Femur (tissue), 1 donor: ENCODE measurements at places on chromosomes 3 and 15.

- peak; percentile 43 for DNase-seq
These were observed 319.2 kb downstream of the SLC9A9 start for GRCh38 chr3:143529018-143529478.

DNA sequence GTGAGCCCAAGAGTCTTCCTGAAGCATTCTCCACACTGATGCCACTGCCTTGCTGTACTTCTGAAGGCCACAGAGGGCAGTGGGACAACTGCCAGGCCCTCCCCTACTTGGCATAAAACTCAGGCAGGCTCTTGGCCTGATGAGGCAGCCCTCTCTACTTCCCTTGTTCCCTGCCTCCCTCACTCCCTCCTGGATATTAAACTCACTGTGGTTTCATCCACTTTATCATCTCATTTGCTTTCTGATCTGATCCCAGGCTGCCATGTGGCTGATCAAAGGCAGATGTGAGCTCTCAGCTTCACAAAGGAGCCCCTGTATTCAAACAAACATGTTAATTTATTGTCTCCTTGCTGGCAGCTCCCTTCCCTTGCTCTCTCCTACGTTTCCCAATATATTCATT, 533.5 kb downstream of the IGSF11 start:
- peak; percentile 61 for DNase-seq

GRCh38 chr3:182438398-182438797, 354.9 kb upstream of the ATP11B start:
- DNase-seq = no peak

- no peak for DNase-seq
These were observed 78.5 kb downstream of the CD200 start for GRCh38 chr3:112411425-112411824.

DNA sequence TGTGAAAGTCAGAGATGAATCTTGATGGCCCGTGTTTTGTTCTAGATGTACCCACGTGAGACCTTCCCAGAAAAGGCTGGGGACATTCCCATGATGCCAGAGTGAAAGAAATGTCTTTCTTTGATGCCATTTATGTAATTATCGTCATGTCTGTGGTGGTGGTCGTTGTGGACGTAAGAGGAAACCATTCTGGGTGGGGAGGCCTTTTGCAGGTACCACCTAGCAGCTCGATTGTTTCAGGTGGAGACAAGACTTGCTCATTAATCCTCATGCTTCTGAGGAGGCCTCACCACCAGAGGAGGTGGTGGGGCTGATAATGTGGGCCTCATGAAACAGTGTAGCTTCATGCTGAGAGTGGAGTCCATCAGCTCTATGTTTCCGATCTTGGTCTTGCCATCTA, 58.1 kb upstream of the USP3 start:
- no peak for DNase-seq

GRCh38 chr15:44536302-44536961, 515 bp upstream of the EIF3J start:
- no peak for DNase-seq

DNA sequence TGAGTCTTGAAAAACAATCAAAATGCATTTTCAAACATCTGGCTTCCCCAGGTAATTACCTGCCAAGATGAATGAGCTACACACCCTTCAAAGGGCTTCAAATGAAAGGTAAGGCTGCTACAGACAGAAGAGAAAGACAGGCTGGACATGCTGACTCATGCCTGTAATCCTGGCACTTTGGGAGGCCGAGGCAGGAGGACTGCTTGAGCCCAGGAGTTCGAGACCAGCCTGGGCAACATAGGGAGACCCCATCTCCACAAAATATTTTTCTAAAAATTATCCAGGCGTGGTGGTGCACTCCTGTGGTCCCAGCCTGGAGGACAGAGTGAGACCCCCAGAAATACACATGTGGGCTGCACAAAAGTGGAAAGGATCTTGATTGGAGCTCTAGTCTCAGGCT, 14.5 kb upstream of the ZFYVE19 start:
- no peak for DNase-seq

DNA sequence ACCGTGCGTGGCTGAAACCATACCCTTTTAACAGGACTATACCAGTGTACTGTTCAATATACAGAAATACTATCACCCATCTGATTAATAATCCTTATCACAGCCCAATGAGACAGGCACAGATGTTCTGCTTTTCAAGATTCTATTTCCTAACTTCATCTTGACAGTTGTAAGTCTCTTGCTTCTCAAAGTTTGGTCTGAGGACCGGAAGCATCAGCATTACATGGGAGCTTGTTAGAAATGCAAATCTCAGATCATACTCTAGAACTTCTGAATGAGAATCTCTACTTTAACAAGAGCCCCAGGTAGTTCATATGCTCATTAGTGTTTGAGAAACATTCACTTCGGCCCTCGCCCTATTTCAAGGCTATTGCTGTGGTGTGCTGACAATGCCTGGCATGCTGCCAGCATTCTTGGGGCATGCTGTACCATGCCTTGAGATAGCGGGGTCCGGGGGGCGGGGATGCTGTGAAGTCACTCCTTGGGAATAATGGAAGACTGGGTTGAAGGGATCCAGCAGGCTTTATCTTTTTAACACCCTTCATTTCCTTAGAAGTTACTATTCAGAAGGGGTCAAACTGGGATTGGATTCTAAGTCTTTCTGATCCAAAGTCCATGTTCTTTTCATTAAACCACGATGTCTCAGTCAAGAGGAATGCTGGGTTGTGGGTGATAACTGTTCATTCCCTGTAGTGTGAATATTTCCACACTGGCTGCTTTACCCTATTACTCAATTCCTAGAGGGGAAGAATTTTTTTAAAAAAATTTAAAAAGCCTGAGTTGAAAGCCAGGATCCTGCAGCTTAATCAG, 194.7 kb downstream of the LPP start:
- DNase-seq = peak; percentile 51

GRCh38 chr3:50238549-50239026, 2.6 kb downstream of the GNAI2 start:
- DNase-seq = peak; percentile 75

- DNase-seq = no peak
These were observed 33.6 kb downstream of the CD200R1L start for GRCh38 chr3:112813016-112813415.

DNA sequence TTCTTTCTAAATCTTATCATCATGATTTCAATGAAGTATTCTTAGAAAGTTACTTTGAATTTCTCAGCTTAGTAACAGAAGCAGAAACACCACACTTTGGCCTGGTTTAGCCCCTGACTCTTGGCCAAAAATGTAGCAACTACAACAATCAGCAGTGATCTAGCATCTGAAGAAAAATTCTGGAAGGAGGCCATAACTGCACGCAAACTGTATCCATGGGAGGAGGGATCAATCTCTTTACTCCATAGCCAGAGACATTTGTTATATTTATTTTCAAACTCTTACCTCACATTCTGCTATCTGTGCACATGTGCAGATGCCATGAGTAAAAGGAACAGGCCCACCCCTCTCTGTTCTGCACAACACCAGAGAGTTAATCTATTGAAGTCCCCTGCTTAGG, 251.0 kb upstream of the P2RY1 start:
- peak; percentile 40 for DNase-seq

DNA sequence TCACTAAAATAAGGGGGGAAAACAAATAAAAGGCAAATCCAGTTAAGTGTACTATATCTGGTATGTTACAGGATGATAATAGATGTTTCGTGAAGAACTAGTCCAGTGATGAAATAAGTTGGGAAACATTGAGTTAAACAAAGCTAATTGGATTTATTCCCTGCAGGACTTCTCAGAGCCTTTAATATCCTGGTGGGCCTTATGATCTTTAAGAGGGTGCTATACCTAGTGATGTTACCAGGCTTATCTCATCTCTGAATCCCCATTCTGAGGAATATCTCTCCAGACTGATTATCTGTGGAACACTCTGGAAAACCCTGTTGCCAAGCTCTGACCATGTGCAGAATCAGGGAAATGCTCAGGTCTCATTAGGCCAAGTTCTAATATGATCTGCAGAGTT, 54.8 kb upstream of the POMGNT2 start:
- DNase-seq = no peak

DNA sequence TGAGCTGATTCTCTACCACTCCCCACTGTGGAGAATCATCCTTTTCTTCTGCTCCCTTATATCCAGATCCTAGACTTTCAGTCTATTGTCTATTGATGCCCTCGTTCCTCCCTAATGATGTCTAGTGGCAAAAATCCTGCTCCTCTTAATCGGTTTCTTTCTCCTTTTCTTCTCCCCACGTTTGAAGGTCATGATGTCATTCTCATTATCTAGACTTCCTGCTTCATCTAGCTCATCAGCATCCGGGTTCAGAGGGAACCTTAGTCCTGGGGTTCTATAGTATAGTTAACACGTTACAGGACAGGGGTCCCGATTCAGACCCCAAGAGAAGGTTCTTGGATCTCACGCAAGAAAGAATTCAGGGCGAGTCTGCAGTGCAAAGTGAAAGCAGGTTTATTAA, 14.9 kb upstream of the ALDH1A2 start:
- no peak for DNase-seq

DNA sequence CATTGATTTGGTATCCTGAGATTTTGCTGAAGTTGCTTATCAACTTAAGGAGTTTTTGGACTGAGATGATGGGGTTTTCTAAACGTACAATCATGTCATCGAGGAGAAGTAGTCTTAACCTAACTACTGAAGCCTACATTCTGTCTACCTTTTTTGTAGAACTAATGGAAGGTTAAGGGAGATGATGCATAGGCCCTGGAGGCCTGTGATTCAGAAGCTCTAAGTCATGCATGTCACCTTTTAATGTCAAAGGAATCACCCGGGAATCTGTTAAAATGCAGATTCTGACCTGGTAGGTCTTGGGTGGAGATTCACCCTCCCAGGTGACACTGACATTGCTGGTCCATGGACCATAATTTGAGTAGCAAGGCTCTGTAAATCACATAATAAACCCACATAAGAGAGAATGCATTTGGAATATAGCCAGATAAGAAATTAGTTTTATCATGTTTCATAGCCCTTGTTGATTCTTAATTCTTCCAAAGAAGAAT, 64.9 kb downstream of the GHSR start:
- DNase-seq = no peak

GRCh38 chr3:128867200-128868125, 12.0 kb upstream of the ACAD9 start:
- DNase-seq = peak; percentile 17

- DNase-seq = no peak
These were observed 329.8 kb upstream of the PDZRN3 start for GRCh38 chr3:73954506-73954905.

- no peak for DNase-seq
These were observed 420.9 kb upstream of the NECTIN3 start for GRCh38 chr3:110650741-110651140.

DNA sequence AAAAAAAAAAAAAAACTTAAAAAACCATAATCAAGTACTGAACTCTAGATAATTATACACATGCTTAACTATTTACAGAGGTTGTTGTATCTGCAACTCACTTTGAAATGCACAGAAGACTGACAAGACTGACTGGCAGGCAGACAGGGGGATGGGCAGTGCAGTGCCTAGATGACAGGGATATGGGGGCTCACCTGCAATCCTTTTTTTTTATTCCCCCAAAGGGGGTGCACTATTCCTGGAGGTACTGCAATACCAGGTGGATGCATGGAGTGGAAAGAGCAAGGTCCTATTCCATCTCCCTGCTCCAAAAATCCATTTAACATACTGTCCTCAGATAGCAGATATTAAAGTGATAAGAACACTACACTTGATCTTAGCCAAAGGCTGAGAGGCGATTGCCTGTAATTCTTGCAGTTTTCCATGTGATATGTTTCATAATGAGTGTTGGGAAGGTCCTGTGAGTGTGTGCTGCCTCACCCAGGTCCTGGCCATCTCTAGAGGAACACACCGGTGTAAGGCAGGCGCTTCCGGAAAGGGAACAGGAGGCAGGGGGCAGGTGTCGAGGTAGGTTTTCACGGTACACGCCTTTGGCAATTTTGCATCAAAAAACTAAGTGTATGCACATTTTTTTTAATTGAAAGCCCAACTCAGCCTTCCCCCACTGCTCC, 22.7 kb downstream of the SEC61A1 start:
- DNase-seq = no peak

DNA sequence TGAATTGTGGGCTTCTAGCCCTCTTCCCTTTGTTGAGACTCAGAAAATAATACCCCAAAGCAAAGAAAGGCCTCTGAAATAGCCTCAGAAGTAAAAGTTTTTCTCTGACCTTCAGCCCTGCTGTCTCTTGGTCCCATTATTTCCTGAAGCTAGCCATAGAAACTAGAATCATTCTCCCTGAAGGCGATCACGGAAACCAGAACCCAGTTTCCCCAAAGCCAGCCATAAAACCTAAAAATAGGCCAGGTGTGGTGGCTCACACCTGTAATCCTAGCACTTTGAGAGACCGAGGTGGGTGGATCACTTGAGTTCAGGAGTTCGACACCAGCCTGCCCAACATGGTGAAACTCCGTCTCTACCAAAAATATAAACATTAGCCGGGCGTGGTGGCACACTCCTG, 27.2 kb downstream of the EXD1 start:
- no peak for DNase-seq

- DNase-seq = no peak
These were observed 157.3 kb upstream of the BHLHE40 start for GRCh38 chr3:4821975-4822374.

- DNase-seq = no peak
These were observed 35.5 kb downstream of the EOMES start for GRCh38 chr3:27686642-27687041.

DNA sequence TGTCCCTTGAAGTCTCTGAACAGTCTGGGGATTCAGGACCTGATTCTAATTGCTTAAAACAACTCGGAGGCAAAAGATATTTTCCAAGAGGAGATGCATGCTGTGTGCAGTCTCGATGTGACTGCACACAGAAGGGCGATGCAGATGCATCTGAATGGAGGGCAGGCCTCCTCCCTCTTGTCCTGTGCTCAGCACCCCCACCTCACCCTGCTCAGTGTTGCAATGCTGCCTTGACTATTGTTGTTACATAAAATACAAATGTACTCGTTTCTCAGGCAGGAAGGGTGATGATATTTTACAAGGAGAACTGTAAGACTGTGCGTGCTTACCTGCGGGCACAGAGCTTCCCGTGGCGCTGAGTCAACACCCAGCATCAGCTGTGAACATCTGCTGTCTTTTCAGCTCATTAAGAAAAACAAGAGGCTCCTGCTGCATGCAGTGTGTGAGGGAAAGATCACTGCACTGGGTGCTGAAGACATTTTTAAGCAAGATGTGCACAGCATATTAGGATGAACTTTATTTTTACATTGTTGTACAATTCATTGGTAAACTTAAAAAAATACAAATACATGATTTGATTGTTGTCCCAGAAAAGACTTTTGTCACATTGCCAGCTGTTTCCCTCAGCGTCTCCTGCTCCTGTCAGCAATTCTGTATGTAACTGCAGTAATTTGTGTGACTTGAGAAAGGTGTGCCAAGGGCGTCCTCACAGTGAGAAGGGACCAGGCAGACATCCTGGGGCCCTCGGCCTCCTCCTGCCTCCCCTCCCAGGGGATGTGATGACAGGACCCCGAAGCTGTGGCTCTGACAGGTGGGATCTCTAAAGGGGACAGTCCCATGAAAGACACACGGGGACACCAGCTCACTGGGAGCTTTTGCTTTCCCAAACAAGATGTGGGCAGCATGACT, 56.3 kb upstream of the RPL32 start:
- no peak for DNase-seq

- no peak for DNase-seq
These were observed 3.1 kb downstream of the CCDC9B start for GRCh38 chr15:40337597-40337996.

DNA sequence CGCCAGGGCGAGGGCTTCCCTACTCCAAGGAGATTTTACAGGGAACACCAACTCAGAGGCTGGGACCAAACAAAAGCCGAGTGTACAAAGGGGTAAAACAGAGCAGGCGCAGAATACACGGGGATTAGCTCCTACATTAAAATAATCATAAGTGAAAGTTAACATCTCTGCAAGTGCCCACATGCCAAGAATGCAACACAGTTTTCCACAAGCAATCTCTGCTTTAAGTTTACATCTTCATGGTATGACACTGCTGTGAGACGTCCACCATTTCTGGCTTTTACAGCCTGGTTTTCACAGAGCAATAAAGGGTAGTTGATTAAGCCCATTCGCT, 500 bp upstream of the VGLL3 start:
- no peak for DNase-seq
